Activated CD4-positive, alpha-beta memory T cell treated with anti-CD3 and anti-CD28 coated beads for 36 hours (primary cell): ENCODE measurements at places on chromosomes 1 and 21. TPM values are rescaled to one million over a fixed set of nuclear protein-coding genes. Genes with fewer than 3 reads are reported as not detected.

The KIF2C gene
- total RNA-seq = 107 TPM

The AHCYL1 gene
- 92.3 TPM for total RNA-seq

The MOB3C gene
- total RNA-seq = 10.0 TPM

The SHC1 gene
- total RNA-seq = 46.5 TPM

The EFCAB7 gene
- 5.6 TPM for total RNA-seq

The GJB3 gene
- total RNA-seq = not detected

The PCP4 gene
- not detected for total RNA-seq

The PANK4 gene
- 42.6 TPM for total RNA-seq

The CD1E gene
- not detected for total RNA-seq

The BRDT gene
- not detected for total RNA-seq

The SLC2A5 gene
- not detected for total RNA-seq

The KLHDC7A gene
- total RNA-seq = not detected

The HSF2BP gene
- 0.73 TPM for total RNA-seq

The SYNC gene
- total RNA-seq = not detected

The UBASH3A gene
- total RNA-seq = 29.4 TPM

The S100A7 gene
- not detected for total RNA-seq

The C1orf35 gene
- 22.1 TPM for total RNA-seq

The PKNOX1 gene
- 16.9 TPM for total RNA-seq

The COL16A1 gene
- 0.12 TPM for total RNA-seq

The VWA1 gene
- 0.92 TPM for total RNA-seq

The CNIH4 gene
- 51.6 TPM for total RNA-seq

The AVPR1B gene
- not detected for total RNA-seq

The S100A11 gene
- 477 TPM for total RNA-seq

The LYPD8 gene
- total RNA-seq = not detected

The CACNA1S gene
- total RNA-seq = not detected

The CELSR2 gene
- total RNA-seq = 1.3 TPM

The ADCY10 gene
- total RNA-seq = 0.05 TPM

The PTPN22 gene
- 45.2 TPM for total RNA-seq

The GJA8 gene
- total RNA-seq = not detected
